ENCODE measurements at places on chromosomes 5 and 9.

GRCh38 chr9:38405785-38406184, 13.3 kb downstream of the ALDH1B1 start:
- DNase-seq, result no peak

DNA sequence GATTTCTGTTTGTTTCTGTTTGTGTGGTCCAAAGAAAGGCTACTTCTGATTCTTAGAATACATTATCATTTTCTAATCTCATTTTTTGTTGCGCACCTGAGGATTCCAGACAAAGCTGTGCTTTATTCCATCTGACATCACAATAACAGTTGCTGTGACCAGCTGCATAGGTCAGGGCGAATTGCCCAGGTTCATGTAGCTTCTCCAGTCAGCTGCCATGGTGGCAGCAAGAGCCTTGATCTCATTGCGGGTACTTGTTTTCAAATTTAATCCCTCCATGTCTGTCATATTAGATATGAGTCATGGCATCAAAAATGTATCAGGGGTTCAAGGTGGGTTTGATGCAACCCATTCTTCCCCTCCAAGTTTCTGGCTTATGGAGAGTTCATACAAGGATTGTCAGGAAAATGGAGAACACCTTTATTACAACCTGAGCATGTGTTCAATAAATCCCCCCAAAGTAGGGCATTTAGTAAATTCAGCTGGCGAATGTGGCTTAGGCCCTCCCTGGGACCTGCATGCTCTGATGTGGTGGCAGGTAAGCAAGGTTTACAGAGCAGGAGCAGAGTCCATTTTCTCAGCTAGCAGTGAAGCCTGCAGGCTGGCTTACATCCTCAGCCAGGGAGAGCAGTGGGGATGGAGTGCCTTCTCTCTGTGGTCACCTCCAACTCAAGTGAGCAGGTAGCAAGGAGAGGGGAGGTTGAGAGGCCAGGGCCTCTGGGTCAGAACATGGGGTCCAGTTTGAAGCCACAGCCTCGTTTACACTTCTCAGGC, 13.9 kb downstream of the CAVIN4 start:
- DNase-seq, result no peak

DNA sequence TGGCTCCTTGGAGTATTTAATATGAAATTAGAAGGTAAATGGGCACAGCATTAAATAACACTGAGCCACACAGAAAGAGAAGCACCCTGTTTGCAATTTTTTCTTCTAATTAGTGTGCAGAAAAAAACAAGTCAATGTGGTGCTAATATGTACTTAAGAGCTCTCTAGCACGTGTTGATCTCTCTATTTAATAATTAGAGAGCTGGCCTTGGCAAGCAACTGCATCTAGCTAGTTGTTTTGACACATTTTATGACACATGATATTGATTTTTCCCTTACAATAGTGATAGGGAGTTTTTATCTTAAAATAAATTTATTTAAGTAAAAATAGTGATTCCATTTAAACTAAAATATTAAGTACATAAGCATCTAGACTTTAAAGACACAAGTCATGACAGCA, 54.5 kb upstream of the NUDT12 start:
- no peak for DNase-seq

DNA sequence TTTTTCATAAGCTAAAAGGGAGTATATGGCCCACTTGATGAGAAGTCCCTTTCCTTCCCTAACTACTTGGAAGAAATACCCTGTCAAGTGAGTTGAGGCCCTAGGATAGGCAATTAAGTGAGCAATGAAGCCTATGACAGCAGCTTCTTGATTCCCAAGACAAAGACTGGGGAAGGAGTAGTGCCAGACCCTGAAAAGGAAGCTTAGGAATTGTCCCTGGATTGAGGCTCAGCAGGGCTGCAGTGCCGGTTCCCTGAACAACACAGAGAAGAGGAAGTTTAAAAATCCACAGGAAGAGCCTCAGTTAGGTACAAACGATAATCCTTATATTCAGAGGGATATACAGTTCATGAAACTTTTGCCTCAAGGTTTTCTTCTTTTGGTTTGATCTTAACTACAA, 61.8 kb upstream of the RAD23B start:
- no peak for DNase-seq

DNA sequence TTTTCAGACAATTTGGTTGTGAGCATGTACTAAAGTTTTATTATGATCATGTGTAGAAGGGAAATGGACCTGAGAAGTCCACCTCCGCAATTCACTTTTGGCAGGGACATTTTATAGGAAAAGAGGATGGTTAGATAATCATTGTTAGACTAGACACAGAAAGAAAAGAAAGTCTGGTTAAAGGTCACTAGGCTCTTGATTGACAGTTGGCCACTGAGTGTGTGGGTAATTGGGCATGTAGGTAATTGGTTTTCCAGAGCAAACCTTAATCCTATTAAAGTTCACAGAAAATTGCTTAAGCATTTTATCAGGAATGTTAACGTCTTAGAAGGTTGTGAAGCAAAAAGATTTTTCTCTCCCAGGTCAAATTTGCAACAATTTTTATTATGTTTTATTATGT, 158.5 kb upstream of the CLINT1 start:
- no peak for DNase-seq

DNA sequence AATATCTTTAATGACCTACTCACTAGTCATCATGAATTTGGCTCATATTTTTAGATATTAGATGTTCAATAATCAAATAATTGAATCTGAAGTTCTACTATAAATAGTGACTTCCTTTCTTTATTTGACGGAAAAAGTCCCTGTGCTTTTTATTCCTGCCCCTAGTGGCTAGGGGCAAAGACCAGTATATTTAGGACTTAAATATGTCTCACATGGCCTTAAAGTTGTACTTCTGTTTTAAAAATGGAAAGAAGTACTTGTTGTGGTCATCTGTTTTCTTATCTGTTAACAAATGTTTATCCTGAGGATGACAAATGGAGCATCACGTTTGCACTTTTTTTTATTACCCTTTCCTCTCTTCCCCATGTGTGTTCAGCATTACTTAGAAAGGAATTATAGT, 89.2 kb upstream of the GRHPR start:
- DNase-seq, result no peak

- DNase-seq, result no peak
These were observed 24.8 kb downstream of the PCSK1 start for GRCh38 chr5:96408210-96408777.

GRCh38 chr5:61771808-61772207, 439.8 kb downstream of the ZSWIM6 start:
- no peak for DNase-seq

GRCh38 chr5:142156839-142157463, 48.4 kb downstream of the NDFIP1 start:
- DNase-seq, result no peak

GRCh38 chr9:84062538-84062937, 81.9 kb downstream of the RMI1 start:
- no peak for DNase-seq

GRCh38 chr9:35553670-35554543, 51.2 kb upstream of the TESK1 start:
- peak; percentile 68 for DNase-seq

DNA sequence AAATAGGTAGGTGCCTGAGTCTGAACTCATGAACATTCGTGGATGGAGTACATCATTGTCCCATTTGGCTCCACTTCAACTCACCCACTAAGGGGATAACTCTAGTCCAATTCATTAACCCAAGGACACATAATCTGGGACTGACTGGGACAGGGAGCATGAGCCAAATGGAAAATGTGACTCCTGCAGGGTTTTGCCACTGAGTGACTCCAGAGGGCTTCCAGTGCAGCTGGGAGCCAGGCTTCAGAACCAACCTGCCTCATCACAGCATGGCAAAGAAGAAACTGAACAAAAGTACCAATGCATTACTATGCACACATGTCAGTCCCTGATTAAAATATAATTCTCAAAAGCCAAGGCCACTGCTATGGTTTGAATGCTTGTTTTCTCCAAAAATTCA, 159.7 kb upstream of the SNX2 start:
- no peak for DNase-seq

DNA sequence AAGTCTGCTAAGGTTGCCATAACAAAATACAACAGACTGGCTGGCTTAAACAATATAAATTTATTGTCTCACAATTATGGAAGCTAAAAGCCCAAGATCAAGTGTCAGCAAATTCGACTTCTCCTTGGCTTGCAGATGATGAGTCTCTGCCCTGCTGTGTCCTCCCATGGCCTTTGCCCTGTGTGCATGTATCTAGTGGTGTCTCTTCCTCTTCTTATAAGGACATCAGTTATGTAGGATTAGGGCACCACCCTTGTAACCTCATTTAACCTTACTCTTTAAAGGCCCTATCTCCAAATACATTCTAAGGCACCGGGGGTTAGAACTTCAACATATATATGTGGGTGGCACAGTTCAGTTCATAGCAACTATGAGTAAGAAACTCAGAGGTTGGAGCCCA, 157.9 kb upstream of the RASA1 start:
- DNase-seq, result no peak

- DNase-seq, result no peak
These were observed 685 bp upstream of the NIPSNAP3A start for GRCh38 chr9:104746798-104747197.

DNA sequence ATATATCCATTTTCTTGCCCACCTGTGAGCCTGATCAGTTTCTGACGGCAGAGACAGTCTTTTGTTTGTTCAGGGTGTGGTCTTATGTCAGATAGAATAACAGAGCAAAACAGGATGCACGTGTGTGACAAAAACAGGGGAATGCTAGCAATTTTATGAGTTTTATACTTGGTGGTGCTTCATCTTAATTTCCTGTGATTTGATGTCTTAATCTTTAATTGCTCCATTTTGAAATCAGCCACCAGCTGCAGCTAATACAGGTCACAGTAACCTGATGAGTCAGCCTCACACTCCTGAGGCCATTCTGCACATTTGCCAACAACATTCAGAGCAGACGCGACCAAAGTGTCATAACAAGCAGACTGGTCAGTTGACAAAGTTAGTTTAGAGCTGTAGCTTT, 42.3 kb upstream of the JMY start:
- DNase-seq, result no peak

DNA sequence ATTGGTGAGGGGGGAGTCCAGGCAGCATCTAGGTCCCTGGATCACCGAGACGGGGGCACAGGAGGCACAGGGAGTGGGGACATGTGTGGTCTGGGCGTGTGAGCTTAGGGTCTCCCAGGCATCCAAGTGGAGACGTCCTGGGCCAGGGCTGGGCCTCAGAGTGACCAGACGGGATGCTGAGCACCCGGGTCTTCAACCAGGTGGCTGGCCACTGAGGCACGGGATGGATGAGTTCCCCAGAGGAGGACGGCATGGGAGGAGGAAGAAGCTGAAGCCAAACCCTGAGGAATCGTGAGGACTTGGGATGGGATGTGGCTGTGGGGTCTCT, 88.0 kb downstream of the LMX1B start:
- DNase-seq, result no peak

DNA sequence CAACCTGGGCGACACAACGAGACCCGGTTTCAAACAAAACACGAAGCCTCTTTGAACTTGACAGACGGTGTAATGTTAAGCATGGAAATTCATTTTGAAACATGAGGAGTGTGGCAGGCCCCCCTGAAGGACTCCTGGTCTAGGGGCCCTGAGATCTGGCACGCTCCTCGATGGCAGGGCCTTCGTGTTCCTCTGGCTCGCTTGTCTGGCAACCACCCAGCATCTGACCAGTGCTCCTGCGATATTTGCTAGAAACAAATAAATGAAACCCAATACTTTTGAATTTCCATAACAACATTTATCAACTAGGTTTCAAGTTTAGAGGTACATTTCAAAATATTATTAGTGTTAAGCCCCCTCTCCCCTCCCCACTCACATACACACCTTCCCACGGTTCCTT, 193.0 kb downstream of the ERCC6L2 start:
- no peak for DNase-seq

DNA sequence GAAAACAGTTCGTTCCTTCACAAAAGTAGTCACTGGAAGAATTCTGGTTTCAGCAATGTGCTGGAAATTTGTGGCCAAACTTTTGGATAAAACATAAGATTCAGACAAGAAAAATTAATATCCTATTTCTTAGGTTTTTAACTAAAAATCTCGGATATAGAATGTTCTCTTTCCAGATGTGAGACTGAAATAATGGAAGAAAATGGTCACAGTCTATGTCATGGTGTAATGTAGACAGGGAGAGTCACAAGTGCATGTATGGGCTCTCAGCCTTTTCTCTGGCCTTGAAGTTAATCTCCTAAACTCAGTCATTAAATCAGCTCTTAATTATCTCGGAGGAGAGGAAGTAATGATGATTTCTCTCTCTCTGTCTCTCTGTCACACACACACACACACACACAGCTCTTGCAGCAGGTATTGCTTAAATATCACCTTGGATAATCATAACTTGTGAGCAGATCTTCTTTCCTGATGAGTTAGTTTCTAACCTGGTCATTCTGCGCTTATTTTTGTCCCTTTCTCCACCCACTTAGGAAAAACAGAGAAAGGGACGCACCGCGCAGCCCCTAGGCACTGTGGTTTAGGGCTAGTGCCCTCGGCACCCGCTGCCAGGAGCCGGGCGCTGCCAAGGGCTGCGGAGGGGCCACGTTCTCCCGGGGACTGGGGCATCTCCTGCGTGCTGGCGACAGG, 672 bp upstream of the ITGA2 start:
- no peak for DNase-seq

GRCh38 chr5:39062530-39062929, 11.7 kb downstream of the RICTOR start:
- DNase-seq, result no peak

GRCh38 chr5:142821733-142822487, 51.7 kb downstream of the ARHGAP26 start:
- DNase-seq, result peak; percentile 99

GRCh38 chr9:129696944-129697655, 31.7 kb downstream of the PRRX2 start:
- DNase-seq, result no peak

DNA sequence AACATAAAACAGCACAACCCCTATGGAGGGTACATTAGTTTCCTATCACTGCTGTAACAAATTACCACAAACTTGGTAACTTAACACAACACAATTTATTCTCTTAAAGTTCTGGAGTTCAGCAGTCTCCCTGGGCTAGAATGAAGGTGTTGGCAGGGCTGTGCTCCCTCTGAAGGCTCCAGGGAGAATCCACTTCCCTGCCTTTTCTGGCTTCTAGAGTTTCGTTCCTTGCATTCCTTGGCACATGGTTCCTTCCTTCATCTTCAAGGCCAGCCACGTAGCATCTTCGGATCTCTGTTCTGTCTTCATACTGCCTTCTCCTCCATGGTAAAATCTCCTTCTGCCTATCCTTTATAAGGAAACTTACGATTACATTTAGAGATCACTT, 25.0 kb upstream of the GSN start:
- no peak for DNase-seq

DNA sequence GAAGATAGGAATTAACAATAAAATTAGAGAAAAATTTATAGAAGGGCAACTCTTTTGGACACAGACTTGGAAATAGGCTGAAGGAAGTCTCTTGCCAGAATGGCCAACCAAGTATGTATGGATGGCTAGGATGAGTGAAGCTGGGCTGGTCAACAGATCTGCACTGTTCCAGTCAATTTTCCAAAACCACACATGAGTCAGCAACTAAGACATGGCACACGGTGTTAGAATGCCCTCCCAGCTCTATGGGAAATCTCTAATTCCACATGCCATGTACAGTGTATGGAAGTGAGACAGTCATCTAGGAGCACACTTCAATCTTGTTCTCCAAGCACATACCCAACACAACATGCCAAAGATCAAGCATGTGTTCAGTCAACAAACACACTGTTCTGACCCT, 129.6 kb downstream of the GLIS3 start:
- DNase-seq, result peak; percentile 64

GRCh38 chr5:39057734-39058133, 16.5 kb downstream of the RICTOR start:
- no peak for DNase-seq

Measured in RCC 7860 (cell line).